ENCODE measurements at places on chromosomes 3 and 15. TPM values are rescaled to one million over a fixed set of nuclear protein-coding genes. Genes with fewer than 3 reads are reported as not detected.

GRCh38 chr15:68278595-68279405 is 1.3 kb downstream of the FEM1B start:
- DNase-seq, result peak; percentile 29
- H3K27me3 ChIP-seq, result no peaks in the 10 kb centered on the region
- H3K36me3 ChIP-seq, result peaks cover 12% of the 10 kb centered on the region
- peaks cover 12% of the 10 kb centered on the region for H3K4me1 ChIP-seq
- peak overlapping the region; percentile 69 for H3K4me3 ChIP-seq
- peak overlapping the region; percentile 84 for H3K27ac ChIP-seq

DNA sequence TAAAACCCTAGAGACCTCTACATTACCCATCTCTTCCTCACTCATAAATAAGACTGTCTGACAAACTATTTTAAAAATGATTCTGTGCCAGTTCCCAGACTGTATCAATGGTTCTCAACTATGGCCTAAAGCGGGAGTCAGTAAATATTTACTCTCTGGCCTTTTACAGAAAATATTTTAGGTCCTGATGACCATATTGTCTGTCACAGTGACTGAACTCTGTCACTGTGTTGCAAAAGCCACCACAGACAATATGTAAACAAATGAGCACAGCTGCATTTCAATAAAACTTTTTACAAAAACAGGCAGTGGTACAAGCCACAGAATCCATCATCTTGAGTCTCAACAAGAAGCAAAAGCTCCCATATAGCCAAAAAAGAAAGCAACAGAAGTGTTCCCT is 45.4 kb downstream of the PLOD2 start:
- no peak overlapping the region for H3K4me3 ChIP-seq
- no peaks in the 10 kb centered on the region for H3K4me1 ChIP-seq
- no peak for DNase-seq
- H3K27me3 ChIP-seq, result no peaks in the 10 kb centered on the region
- H3K27ac ChIP-seq, result no peak overlapping the region

DNA sequence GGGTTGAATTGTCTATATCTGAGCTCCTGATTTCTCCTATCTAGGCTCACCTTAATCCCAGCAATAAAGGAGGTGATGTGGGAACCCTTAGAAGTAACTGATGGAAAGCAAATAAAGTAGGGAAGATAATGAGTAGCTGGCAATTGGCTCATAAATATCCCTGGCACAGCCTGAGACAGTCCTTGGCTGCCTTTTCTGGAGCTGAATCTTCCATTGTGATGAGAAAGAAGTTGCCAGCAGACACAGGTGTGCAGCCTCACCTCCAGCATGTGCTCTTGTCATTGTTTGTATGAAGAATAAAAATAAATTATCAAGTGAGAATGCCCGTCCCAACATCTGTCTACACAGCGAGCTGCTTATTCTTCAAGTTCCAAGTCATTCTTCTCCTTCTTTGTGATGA is 53.2 kb upstream of the RASGRP1 start:
- no peaks in the 10 kb centered on the region for H3K36me3 ChIP-seq
- no peak overlapping the region for H3K4me3 ChIP-seq
- no peaks in the 10 kb centered on the region for H3K4me1 ChIP-seq
- H3K27me3 ChIP-seq, result peaks cover 12% of the 10 kb centered on the region
- no peak for DNase-seq

LHFPL4 gene
- total RNA-seq, result not detected

GRCh38 chr3:29534006-29534405 is 253.1 kb downstream of the RBMS3 start:
- H3K36me3 ChIP-seq, result no peaks in the 10 kb centered on the region
- no peak overlapping the region for H3K4me3 ChIP-seq
- DNase-seq, result no peak
- no peaks in the 10 kb centered on the region for H3K4me1 ChIP-seq

- DNase-seq, result no peak
- H3K27me3 ChIP-seq, result no peaks in the 10 kb centered on the region
- no peaks in the 10 kb centered on the region for H3K4me1 ChIP-seq
- H3K36me3 ChIP-seq, result no peaks in the 10 kb centered on the region
- no peak overlapping the region for H3K27ac ChIP-seq
- no peak overlapping the region for H3K4me3 ChIP-seq
These were observed 381.1 kb downstream of the OXSM start for GRCh38 chr3:26171006-26171405.

DNA sequence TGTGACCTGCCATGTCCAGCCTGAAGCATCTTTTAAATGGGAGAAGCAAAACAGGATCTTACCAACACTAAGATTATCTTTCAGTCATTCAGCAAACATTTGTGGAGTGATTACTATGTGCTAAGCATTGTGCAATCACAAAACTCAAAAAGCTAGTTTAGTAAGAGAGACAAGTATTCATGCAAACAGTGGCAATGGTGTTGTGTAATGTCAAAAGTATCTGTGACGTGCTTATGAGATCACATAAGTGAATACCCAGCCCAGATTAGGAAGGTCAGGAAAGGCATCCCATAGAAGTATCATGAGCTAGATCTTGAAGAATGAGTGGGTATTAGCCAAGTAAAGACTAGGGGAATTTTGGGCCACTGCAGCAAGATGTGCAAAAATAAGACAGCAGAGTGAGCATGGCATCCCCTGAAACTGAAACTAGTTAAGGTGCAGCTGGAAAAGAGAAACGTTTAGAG is 32.1 kb downstream of the SEC62 start:
- H3K27ac ChIP-seq, result no peak overlapping the region
- H3K27me3 ChIP-seq, result no peaks in the 10 kb centered on the region
- H3K4me3 ChIP-seq, result no peak overlapping the region
- peaks cover 27% of the 10 kb centered on the region for H3K36me3 ChIP-seq
